ENCODE measurements at places on chromosomes 5 and 9. TPM values are rescaled to one million over a fixed set of nuclear protein-coding genes. Genes with fewer than 3 reads are reported as not detected.

SLC25A2 gene
- not detected for polyA plus RNA-seq

SPATA31A3 gene
- not detected for polyA plus RNA-seq

GDNF gene
- polyA plus RNA-seq = 0.85 TPM

IFNA21 gene
- not detected for polyA plus RNA-seq

DNA sequence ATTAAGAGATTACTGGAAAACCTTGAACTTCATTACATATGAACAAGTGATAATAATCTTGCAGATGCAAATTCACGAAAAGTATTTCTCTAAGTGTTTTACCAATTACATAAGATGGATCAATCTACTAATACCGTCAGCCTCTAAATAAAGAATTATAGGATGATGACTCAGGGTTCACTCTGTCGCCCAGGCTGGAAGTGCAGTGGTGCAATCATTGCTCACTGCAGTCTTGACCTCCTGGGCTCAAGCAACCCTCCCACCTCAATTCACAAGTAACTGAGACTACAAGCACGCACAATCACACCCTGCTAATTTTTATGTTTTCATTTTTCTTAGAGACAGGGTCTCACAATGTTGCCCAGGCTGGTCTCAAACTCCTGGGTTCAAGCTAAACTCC is 56.1 kb downstream of the CHD1 start:
- H3K4me1 ChIP-seq = no peaks in the 10 kb centered on the region
- peaks cover 22% of the 10 kb centered on the region for H3K36me3 ChIP-seq
- peak; percentile 37 for DNase-seq

GRCh38 chr9:134342746-134343115 is 16.5 kb downstream of the RXRA start:
- no peak for DNase-seq
- H3K4me3 ChIP-seq = no peak overlapping the region

GRCh38 chr5:137960819-137961218 is 71.6 kb downstream of the PKD2L2 start:
- H3K4me3 ChIP-seq = no peak overlapping the region
- no peaks in the 10 kb centered on the region for H3K27me3 ChIP-seq
- H3K27ac ChIP-seq = no peak overlapping the region
- DNase-seq = no peak
- H3K36me3 ChIP-seq = peaks cover 7% of the 10 kb centered on the region

- peaks cover 19% of the 10 kb centered on the region for H3K4me1 ChIP-seq
- H3K36me3 ChIP-seq = peaks cover 7% of the 10 kb centered on the region
- peak within 1 kb of the TSS; percentile 95 for H3K27ac ChIP-seq
These were observed at the start of gene SHB for GRCh38 chr9:38068701-38069628. Gene SHB, minus strand, starts transcription at chr9:38069227. Its CDS starts 582 bp downstream, at chr9:38068645.

DNA sequence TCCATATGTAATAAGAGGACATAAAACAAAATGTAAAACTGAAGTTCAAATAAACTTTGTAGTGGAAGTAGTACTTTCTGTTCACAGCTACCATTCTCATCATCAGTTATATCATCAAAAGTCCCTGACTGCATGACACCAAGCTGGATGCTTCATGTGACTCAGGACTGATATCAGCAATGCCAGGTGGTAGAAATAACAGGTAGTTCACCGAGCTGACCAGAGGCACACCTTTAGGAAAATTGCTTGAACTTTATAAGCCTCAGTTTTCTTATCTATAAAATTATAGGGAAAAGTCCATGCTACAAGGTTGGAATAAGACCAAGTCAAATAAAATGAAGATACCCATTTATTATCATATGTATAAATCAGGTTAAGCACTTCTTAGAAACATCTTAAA is 124.9 kb upstream of the PTGER4 start:
- no peak overlapping the region for H3K4me3 ChIP-seq
- H3K36me3 ChIP-seq = no peaks in the 10 kb centered on the region
- DNase-seq = no peak
- no peaks in the 10 kb centered on the region for H3K27me3 ChIP-seq
- peaks cover 12% of the 10 kb centered on the region for H3K4me1 ChIP-seq

DNA sequence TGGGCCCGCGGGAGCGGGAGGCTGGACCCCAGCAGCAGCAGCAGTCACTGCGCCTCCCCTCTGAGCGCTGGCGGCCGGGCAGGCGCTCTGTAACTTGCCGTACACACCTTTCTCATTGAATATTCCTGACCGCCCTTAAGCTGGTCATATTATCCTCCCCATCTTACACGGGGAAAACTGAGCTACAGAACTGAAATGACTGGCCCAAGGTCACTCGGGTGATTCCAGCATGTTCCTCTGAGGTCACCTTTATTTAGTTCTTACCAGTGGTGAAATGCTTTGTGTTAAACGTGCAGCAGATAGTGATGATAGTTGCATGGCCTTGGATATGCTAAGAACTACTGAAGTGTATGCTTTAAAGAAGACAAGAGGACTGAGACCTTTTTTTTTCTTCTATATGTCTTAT is 607 bp downstream of the UQCRQ start:
- no peak for DNase-seq
- peak overlapping the region; percentile 81 for H3K4me3 ChIP-seq
- H3K27me3 ChIP-seq = no peaks in the 10 kb centered on the region
- H3K4me1 ChIP-seq = peaks cover 3% of the 10 kb centered on the region

DNA sequence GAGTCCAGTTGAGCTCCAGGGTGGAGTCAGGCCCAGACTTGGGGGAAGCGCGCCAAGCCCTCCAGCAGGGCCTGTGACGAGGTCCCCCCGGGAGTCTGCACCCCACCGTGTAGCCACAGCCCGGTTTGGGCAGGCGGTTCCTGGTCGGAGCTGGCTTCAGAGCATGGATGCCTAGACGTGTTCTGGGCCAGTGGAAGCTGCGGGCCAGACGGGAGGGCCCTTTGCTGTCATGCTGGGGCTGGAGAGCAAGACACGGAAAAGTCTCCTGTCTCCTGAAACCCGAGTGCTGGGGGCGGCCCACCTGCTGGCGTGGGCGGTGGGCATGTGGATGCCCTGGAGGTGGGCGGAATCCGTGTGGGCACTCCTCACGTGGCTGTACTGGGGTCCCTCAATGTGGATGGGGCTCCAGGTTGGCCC is 1.9 kb downstream of the GPSM1 start:
- peaks cover 35% of the 10 kb centered on the region for H3K4me1 ChIP-seq
- DNase-seq = no peak

GRCh38 chr9:88045686-88046085 is 71.4 kb upstream of the CDK20 start:
- no peak for DNase-seq
- H3K27me3 ChIP-seq = no peaks in the 10 kb centered on the region
- H3K4me1 ChIP-seq = no peaks in the 10 kb centered on the region
- no peaks in the 10 kb centered on the region for H3K36me3 ChIP-seq
- H3K27ac ChIP-seq = no peak overlapping the region
- no peak overlapping the region for H3K4me3 ChIP-seq

DNA sequence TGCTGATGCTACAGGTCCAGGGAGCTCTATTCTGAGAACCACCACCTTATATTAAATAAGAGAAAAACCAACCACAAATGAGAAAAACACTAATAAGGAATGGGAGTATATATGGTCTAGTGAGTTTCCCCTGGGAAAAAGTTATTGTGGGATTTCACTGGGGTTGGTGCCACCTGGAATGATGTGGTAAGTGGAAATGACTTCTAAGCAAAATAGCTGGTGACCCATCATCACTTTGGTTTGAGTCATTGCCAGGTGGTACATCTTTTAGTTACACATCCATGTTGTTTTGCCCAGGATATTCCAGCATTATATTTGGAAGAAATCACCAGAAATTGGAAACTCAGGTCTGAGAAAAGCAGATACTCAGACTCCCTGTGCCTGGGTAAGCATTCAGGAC is 437.3 kb downstream of the DTWD2 start:
- no peaks in the 10 kb centered on the region for H3K4me1 ChIP-seq
- H3K27me3 ChIP-seq = no peaks in the 10 kb centered on the region
- H3K27ac ChIP-seq = no peak overlapping the region
- DNase-seq = no peak
- H3K36me3 ChIP-seq = no peaks in the 10 kb centered on the region

- no peak for DNase-seq
- no peaks in the 10 kb centered on the region for H3K36me3 ChIP-seq
- H3K27ac ChIP-seq = no peak overlapping the region
- no peak overlapping the region for H3K4me3 ChIP-seq
- H3K4me1 ChIP-seq = peaks cover 3% of the 10 kb centered on the region
These were observed 39.4 kb downstream of the MRPL36 start for GRCh38 chr5:1760231-1760630.

DNA sequence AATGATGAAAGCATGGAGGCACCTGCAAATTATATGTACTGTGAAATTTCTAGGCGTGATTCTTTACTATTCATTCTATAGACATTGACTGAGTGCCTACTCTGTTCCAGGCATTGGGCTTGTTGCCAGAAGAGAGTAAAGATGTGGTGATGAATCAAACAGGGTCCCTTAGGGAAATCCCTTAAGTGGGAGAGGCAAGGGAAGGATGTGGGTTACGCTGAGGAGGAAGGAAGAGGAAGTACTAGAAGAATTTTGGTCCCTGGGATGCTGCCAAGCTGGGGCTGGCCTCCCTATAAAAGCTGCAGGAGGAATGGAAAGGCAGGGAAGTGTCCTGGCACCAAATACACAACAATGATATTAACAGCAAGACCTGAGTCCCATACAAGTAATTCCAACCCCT is 76.7 kb upstream of the SPOCK1 start:
- no peaks in the 10 kb centered on the region for H3K27me3 ChIP-seq
- DNase-seq = no peak
- no peak overlapping the region for H3K27ac ChIP-seq
- no peaks in the 10 kb centered on the region for H3K36me3 ChIP-seq
- H3K4me3 ChIP-seq = no peak overlapping the region

- DNase-seq = no peak
- H3K36me3 ChIP-seq = no peaks in the 10 kb centered on the region
- H3K4me3 ChIP-seq = no peak overlapping the region
- H3K27ac ChIP-seq = no peak overlapping the region
- peaks cover 2% of the 10 kb centered on the region for H3K4me1 ChIP-seq
These were observed 14.3 kb downstream of the CDC14B start for GRCh38 chr9:96605328-96605727.

- H3K4me3 ChIP-seq = no peak overlapping the region
- H3K27ac ChIP-seq = no peak overlapping the region
- no peak for DNase-seq
- H3K4me1 ChIP-seq = no peaks in the 10 kb centered on the region
- H3K36me3 ChIP-seq = no peaks in the 10 kb centered on the region
- no peaks in the 10 kb centered on the region for H3K27me3 ChIP-seq
These were observed 230.8 kb downstream of the CYLC2 start for GRCh38 chr9:103225702-103226646.

GRCh38 chr5:135007749-135008363 is 26.2 kb downstream of the PITX1 start:
- no peaks in the 10 kb centered on the region for H3K4me1 ChIP-seq
- DNase-seq = no peak
- 0 out of 2 replicates have a peak, but pooled peaks cover 2% of the 10 kb centered on the region for H3K27me3 ChIP-seq
- H3K27ac ChIP-seq = no peak overlapping the region
- no peaks in the 10 kb centered on the region for H3K36me3 ChIP-seq

DNA sequence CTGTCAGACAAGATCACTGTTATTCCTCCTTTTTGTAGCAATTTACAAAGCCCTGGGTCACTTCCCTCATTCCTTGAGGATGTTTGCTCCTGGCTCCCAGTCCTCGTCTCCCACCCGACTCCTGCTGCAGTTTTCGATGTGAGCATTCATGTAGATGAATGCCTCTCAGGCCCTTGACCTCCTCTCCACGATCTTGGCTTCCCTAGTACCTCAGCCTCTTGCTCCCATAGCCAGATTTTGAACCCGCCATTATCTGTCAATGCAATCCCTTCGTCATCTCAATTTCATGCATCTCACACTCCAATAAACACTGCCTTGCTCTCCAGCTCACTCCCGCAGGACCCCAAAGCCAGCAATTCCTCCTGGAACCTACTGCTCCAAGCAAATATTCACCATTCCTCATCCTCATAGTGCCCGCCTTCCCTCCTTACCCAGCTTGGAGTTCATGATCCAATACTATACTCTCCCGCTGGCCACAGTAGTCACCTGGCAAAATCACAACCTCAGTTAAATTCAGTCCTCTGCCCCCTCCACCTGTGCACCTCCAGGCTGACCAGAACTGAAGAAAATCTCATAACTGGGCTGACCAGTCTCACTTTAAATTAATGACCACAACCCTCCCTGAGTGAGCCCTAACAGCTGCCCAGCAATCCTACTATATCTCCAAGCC is 35.1 kb upstream of the JADE2 start:
- H3K27me3 ChIP-seq = no peaks in the 10 kb centered on the region
- no peaks in the 10 kb centered on the region for H3K4me1 ChIP-seq
- no peak overlapping the region for H3K27ac ChIP-seq
- H3K36me3 ChIP-seq = no peaks in the 10 kb centered on the region
- no peak for DNase-seq
- H3K4me3 ChIP-seq = no peak overlapping the region

- no peak overlapping the region for H3K4me3 ChIP-seq
- no peak for DNase-seq
- no peaks in the 10 kb centered on the region for H3K36me3 ChIP-seq
- H3K27ac ChIP-seq = no peak overlapping the region
- no peaks in the 10 kb centered on the region for H3K4me1 ChIP-seq
These were observed 58.7 kb upstream of the CTSL start for GRCh38 chr9:87667164-87667738.

DNA sequence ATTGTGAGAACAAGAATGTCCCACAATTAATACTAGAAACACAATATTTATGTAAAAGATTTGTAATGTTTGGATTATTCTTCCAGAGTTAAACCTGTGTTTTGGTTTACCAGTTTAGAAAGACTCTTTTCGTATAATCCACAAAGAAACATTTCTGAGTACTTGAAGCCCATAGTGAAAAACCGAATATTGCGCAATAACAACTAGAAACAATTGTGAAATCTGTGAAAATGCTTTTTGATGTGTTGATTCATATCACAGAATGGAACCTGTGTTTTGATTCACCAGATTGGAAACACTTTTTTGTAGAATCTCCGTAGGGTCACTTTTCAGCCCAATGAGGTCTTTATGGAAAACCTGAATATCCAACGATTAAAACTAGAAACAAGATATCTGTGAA is 386.2 kb downstream of the PRDM9 start:
- no peaks in the 10 kb centered on the region for H3K36me3 ChIP-seq
- H3K4me3 ChIP-seq = no peak overlapping the region
- DNase-seq = no peak
- no peaks in the 10 kb centered on the region for H3K27me3 ChIP-seq
- no peaks in the 10 kb centered on the region for H3K4me1 ChIP-seq

DNA sequence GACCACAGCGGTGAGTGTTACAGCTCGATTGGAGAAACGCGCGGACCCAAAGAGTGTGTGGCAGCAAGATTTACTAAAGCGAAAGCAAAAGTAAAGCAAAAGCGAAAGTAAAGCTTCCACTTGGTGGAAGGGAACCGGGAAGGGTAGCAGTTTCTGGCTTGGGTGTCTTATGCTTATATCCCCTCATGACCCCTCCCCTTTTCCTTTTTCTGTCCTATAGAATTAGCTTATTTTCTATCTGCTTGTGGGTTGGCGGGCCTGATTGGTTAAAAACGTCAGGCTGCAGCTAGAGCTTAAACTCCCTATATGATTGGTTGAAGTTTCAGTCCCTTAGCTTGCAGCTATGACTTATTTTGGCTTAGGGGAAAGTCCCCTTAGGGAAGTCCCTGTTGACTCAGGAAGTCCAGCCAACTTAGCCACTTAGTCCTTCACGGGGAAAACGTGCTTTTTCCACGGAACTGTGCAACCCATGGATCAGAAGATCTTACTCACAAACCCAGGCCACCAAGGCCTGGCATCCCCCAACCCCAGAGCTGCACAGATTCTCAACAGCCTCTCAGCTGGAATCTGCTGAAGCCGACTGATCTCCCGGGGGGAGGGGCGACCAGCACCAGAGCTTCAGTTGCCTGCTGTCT is 114.2 kb upstream of the ADAMTS16 start:
- no peak overlapping the region for H3K4me3 ChIP-seq
- no peaks in the 10 kb centered on the region for H3K27me3 ChIP-seq
- H3K36me3 ChIP-seq = no peaks in the 10 kb centered on the region
- no peaks in the 10 kb centered on the region for H3K4me1 ChIP-seq
- H3K27ac ChIP-seq = no peak overlapping the region
- no peak for DNase-seq
